ENCODE measurements at places on chromosomes 3 and 15.

DNA sequence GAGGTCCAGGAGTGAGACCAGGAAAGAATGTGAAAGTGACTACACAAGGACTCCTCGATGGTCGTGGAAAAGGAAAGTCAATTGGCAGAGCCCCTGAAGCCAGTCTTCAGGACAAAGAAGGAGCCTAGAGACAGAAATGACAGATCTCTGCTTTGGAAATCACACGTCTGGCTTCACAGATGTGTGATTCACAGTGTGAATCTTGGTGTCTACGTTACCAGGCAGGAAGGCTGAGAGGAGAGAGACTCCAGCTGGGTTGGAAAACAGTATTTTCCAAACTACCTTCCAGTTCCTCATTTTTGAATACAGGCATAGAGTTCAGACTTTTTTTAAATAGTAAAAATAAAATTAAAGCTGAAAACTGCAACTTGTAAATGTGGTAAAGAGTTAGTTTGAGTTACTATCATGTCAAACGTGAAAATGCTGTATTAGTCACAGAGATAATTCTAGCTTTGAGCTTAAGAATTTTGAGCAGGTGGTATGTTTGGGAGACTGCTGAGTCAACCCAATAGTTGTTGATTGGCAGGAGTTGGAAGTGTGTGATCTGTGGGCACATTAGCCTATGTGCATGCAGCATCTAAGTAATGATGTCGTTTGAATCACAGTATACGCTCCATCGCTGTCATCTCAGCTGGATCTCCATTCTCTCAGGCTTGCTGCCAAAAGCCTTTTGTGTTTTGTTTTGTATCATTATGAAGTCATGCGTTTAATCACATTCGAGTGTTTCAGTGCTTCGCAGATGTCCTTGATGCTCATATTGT is 6.0 kb downstream of the CCR2 start:
- DNase-seq: peak; percentile 74

DNA sequence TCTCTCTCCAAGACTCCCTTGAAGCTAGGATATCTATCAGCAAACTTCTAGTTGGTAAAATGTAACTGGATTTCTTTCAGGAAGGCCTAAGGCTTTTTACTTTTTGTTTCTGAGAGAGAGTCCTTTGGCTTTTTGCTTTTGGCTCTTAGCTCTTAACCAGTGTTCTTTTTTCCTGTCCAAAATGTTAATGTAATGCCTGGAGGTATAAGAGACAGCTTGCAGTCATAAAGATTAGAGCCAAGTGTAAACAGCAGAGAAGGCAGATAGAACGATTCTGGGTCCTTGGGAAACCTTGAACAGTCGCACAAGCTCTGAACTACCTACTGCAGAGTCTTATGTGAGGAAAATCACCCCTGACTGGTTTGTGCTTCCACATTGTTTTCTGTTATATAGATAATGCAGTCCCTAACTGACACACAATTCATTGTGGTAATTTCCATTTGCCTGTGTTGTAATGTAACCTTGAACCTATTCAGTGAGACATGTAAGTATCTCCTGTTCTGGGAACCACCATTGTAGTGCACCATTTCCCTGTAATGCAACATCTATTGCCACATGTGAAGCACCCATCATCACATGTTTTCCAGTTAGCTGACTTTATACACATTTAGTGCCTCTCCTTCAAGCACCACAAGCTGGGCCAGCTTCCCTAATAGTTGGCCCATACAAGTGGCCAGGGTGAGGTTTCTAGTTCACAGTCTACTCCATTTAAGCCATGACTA is 1311.9 kb downstream of the ROBO1 start:
- no peak for DNase-seq

DNA sequence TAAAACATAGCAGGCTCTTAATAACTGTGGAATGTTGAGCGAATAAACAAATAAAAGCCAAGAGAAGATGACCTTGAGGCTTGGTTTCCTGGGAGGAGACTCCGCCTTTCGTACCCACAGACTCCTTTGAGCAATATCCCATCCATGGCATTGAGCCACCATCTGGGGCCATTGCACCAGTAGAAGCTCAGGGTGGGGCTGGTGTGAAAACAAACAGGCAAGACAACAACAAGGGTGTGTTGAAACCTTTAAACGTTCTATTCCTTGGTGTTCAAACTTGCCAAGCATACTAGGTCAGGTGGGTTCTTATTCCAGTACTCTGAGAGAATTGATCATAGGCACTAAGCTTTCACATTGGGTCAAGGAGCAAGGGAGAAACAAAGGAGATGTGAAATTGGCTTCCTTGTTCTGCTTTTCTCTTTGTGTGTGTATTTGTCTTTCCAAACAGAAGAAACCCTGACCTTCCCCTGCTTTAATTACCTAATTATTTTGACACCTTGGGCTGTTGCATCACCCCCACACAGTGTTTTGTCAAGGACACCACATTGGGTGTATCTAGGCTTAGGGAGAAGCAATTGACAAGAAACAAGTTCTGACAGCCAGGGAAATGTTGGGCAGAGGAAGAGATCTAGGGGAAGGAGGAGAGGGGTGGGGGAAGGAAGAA is 105.1 kb upstream of the BCL6 start:
- DNase-seq: peak; percentile 43

DNA sequence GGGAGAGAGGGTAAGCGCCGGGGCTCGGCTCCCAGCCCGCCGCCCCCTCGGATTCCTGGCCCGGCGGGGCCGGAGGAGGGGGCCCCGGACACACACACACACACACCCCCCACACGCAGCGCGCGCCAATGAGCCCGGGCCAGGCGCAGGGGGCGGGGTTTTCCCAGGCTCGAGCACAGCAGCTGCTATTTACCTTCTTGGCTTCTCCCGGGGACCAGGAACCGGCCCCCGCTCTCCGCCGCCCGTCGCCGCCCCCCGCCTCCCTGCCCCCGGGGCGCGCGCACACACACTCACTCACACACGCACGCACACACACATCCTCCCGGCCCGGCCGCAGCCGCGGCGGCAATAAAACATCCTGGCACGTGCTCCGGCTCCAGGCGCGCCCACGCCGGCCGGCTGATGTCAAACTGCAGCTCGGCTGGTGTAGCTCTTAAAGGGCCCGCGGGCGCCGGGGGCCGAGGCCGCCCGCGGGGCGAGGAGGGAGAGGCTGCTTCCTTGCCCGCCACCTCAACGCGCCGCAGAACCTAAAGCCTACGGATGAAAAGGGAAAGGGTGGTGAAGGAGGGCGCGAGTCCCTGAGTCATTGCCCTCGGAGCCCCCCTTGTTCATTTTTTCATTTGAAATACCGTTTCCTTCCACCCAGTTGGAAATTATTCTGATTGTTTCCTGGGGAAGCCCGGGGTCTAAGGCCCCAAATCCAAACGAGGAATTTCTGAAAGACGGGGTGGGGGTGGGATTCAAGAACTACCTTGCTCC is 1.0 kb upstream of the HES1 start:
- peak; percentile 96 for DNase-seq

DNA sequence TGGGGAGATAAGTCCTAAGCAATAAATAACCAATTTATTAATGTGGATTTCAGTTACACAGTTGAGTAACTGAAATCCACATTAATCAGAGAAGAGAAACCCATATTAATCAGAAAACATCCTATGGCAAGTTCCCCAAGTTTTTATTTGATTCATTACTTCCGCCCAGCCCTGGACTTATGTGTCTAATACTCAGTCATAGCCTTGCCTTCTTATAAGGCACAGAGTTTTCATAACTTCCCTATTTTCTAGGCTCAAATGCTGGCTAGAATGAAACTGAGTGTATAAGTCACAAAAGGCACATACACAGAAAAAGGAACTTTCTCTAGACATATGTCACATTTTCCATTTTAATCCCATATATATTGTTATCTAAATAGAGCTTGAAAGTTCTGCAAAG is 28.8 kb downstream of the CD47 start:
- peak; percentile 97 for DNase-seq

- DNase-seq: no peak
Observed at GRCh38 chr3:16723978-16724377, 118.8 kb upstream of the DAZL start.

DNA sequence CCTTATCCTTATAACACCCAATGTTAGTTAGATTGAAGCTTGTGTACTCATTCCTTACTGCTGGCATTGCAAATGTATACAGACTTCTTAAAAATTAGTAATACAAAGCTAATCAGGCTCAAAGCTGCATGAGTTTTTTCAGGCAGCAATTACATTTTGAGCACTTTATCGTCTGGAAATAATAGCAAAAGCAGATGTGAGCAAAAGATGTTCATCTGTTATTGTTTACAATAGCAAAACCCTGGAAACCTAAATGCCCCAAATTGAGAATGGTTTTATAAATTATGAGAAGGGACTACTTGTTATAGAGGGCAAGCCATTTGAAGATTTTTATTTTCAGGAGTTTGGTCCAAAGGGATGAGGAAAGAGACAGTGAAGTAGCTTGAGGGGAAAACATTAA is 126.4 kb downstream of the GADL1 start:
- DNase-seq: no peak

GRCh38 chr3:180176059-180176458 is 139.3 kb upstream of the PEX5L start:
- DNase-seq: no peak

- DNase-seq: no peak
Observed at GRCh38 chr3:192434186-192434585, 293.2 kb downstream of the FGF12 start.

DNA sequence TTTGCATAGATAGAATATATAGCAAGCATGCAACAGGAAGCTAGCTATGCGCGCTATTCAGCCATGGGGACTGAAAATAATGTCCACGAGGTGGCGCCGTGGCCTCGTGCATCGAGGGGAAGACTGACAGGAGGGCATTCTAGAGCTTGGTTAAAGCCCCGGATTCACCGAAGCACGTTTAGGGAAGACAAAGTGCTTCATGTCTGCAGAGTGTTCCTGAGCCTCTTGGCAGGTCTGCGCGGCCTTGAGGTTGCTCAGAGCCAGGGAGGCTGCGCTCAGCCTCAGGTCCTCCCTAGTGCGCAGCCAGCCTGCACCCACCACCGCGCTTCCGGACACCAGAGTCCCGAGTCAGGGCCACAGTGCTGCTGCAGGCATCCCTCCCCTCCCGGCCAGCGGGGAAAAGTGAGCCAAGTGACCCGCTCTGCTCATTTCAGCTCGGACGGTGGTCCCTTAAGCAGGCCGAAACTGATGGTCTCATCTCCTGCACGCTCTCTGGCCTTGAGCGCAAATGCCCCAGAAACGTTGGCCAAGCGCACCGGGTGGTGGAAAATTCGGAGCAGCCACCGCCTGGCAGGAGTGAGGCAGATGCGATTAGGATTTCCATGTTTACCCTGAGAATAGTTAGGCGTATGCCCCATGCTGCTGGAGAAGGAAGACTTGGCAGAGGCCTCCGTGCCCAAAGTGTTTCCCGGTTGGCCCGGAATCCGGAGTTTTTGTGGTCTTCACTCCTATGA is 24.8 kb downstream of the GABRA5 start:
- DNase-seq: peak; percentile 44

DNA sequence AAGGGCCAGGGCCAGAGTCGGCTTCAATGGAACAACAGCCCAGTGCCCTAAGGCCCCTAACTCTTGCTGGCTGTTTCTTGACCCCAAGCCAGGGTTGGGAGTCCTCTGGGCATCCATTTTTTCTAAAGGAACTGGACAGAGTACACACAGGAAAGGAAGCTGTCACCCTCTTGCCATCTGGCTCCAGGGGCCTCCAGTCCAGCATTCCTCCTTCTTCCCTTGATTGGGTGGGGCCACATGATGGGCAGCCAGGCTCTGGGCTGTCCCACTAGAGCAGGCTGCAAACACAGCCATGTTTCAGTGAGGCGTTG is 1.6 kb upstream of the GRAMD2A start:
- no peak for DNase-seq

GRCh38 chr3:50163572-50164455 is 8.7 kb downstream of the SEMA3F start:
- DNase-seq: no peak

GRCh38 chr3:63824309-63824708 is 5.2 kb downstream of the C3orf49 start:
- DNase-seq: no peak

DNA sequence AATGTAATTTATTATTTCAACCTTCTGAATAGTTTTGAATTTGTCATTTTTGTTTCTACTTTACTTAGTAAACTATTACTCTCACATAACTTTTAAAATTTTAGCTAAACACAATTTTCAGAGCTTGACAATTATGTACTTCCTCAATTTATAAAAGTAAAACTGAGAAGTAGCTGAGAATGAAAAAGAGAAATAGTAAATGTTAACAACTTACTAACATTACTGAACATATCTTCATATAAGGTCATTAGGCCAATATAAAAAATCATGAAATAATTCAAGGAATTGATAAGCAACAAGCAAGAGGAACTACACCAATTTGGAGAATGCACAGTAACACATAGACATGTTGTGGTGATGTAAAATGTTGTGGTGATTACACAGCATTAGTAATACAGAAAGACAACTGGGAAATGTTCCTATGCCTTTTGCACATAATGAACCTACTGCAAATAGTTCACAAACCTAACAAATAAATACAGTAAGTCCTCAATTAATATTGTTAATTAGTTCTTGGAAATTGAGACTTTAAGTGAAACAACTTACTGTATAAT is 137.9 kb downstream of the CBLB start:
- DNase-seq: peak; percentile 48
